ENCODE measurements at places on chromosomes 3 and 15.
A peak's percentile ranks its signal among the peaks of the same experiment; 100 is the strongest.

DNA sequence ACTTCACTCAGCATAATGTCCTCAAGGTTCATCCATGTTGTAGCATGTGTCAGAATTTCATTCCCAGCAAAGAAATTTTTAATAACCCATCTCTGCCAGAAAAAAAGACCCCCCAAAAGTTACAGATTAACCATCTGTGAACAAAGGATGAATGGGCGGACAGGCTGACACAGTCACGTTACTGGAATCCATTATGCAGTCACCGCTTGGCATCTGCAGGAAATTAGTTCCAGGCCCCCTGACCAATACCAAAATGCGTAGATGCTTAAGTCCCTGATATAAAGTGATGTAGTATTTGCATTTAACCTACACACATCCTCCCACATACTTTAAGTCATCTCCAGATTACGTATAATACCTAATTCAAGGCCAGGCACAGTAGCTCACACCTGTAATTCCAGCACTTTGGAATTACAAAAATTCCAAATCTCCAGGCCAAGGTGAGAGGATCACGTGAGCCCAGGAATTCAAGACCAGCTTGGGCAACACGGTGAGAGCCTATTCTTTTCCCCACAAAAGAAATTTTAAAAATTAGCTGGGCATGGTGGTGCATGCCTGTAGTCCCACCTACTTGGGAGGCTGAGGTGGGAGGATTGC lies 1.5 kb upstream of the SLC12A8 start:
- no peak for DNase-seq

DNA sequence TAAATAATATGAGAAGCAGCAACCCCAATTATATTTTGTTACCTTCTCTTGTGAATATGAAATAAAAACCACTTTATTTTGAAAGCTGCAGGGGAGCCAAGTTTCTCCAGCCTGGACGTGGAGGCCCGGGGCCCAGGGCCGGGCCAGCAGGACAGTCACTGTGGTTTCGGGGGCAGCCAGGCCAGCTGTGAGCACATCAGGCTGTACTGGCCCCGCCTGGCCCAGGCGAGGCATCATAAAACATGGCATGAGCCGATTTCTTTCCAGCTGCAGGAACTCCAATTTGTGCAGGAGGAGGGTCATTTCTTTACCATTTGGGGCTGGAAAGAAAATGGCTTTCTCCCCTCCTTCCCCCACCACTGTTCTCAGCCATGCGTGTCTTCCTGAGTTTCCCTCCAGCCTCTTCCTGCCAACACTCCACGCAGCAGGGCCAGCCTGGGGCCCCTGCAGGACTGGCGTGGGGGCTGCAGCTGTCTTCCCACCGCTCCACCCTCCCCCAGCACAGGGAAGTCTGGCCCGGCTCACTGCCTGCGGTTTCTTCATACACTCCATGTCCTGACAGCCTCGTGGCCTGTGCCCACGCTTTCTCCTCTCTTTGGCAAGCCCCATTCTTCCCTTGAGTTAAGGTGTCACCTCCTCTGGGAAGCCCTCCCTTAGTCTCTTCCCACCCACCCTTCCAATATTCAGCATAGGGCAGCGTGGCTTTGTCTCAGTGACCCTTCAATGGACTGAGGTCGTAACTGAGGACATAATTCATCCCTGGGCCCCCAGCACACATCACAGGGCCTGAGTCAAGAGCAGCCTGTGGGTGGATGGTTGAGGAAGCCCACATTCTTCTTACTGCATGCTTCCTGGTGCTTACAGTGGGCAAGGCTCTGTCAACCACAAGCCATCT lies 135.8 kb downstream of the CHSY1 start:
- peak; percentile 89 for DNase-seq

- DNase-seq: peak; percentile 81
Observed at GRCh38 chr3:128480278-128480677, 12.7 kb downstream of the GATA2 start.

GRCh38 chr3:72862314-72863090 lies 14.3 kb upstream of the SHQ1 start:
- DNase-seq: no peak

GRCh38 chr3:99747915-99748314 lies 69.7 kb upstream of the CMSS1 start:
- DNase-seq: peak; percentile 34

GRCh38 chr3:16183601-16184270 lies 9.3 kb downstream of the GALNT15 start:
- no peak for DNase-seq

GRCh38 chr3:82055792-82056191 lies 294.3 kb upstream of the GBE1 start:
- DNase-seq: no peak

- DNase-seq: no peak
Observed at GRCh38 chr3:181764544-181764943, 52.8 kb downstream of the SOX2 start.

GRCh38 chr3:4270720-4271119 lies 32.4 kb upstream of the SETMAR start:
- DNase-seq: no peak

- DNase-seq: no peak
Observed at GRCh38 chr15:96473556-96473955, 143.1 kb downstream of the NR2F2 start.

GRCh38 chr3:15585111-15585845 lies 16.1 kb downstream of the HACL1 start:
- no peak for DNase-seq

- DNase-seq: peak; percentile 87
Observed at GRCh38 chr3:125647318-125648014, 52.2 kb upstream of the OSBPL11 start.

DNA sequence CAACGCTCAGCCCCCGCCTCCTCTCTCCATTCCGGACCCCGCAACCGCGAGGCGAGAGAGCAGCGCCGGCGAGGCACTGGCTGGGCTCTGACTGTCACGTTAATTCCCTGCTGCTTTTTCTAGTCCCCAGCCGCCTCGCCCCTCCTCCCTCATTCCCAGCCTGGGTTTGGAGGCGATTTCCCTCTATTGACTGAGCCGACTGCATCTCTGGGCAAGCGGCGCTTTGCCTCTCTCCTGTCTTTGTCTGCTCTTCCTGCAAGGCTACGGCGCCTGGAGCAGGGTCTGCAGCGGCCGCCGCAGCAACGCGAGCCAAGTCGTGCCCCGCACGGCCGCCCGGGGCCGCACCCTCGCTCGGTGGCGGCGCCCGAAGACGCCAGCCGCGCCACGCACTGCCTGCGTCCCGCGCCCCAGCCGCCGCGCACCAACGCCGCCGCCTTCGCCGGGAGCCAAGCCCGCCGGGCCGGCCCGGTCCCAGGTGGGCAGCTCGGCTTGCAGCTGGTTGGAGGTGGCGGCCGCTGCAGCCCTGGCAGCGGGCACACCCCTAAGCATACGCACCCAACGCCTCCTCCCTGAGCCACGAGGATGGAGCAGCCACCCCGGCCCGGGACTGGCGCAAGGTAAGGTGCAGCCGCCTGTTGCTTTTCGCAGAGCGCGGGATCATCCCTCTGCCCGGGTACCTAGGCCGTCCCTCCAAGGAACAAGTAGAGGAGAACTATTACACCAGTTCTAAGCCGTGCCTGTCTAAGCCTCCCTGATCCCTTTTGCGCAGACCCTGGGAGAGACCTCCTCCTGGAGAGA lies at the start of gene LRRC3B:
TSS of gene LRRC3B (plus strand) at position 152 of the 798 bp plus-strand sequence. CDS start 86,901 bp downstream, outside the sequence.
- DNase-seq: peak; percentile 75

DNA sequence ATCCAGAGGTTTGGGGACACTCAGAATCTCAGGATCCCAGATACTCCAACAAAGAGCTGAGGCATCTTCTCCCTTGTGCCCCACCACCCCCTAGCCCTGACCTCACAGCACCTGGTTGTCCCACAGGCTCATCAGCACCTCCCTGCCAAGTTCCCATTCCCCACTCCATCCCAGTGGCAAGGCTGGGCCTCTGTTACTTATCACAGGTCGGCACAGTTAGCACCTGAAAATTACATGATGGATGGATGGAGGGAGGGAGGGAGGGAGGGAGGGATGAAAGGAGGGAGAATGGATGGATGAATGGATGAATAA lies 12.8 kb downstream of the MYL3 start:
- peak; percentile 28 for DNase-seq

DNA sequence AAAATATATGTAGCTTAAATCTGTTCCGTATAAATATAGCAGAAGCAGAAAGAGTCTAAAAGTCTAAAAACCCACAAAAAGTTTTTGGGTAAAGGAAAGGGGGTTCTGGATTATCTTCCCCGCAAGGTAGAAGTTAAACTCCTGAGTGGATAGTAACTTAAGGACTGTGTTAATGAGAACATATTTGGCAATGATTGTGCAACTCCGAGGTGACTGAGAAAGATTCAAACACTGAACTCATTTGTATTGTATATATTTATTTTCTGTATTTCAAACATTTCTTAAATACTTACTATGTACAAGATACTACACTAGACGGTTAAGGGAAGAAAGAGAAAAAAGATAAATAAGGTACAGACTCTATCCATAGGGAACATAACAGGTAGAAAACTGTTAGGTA lies 72.7 kb upstream of the PPIB start:
- DNase-seq: no peak

DNA sequence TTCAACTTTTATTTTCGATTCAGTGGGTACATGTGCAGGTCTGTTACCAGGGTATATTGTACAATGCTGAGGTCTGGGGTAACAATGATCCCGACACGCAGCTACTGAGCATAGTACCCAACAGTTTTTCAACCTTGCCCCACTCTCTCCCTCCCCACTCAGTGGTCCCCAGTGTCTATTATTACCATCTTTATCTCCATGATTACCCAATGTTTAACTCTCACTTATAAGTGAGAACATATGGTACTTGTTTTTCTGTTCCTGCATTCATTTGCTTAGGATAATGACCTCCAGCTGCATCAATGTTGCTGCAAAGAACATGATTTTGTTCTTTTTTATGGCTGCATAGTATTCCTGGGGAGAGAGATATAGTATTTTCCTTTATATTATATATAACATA lies 75.7 kb upstream of the EPHB3 start:
- DNase-seq: no peak

GRCh38 chr3:172328282-172328681 lies 120.0 kb downstream of the GHSR start:
- no peak for DNase-seq

GRCh38 chr3:151362751-151363174 lies 21.8 kb downstream of the P2RY12 start:
- no peak for DNase-seq

GRCh38 chr15:67119238-67119846 lies 53.9 kb downstream of the SMAD3 start:
- no peak for DNase-seq

DNA sequence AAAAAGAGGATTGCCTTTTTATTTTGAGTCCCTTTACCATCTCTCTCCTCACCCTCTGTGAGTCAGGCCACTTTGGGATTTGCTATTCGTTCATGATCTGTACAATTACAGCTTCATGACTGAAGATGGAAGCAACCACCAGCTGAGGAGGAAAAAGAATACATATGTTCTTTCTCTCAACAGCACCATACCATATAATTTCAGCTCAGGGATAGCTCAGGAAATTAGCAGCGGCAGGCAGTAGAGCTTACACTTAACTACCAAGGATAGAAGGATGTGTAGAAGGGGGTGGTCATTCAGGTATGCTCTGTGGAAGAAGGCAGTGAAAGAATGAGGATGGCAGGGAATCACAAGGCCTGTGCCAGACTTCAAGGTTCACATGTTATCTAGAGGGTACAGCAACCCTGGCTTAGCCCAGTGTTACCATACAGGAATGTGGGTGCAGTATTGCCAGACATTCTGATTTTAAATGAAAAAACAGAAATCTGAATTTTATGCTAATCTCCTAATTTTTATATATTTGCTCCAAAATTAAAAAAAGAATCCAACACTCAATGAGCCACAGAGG lies 17.9 kb downstream of the PLS1 start:
- no peak for DNase-seq

DNA sequence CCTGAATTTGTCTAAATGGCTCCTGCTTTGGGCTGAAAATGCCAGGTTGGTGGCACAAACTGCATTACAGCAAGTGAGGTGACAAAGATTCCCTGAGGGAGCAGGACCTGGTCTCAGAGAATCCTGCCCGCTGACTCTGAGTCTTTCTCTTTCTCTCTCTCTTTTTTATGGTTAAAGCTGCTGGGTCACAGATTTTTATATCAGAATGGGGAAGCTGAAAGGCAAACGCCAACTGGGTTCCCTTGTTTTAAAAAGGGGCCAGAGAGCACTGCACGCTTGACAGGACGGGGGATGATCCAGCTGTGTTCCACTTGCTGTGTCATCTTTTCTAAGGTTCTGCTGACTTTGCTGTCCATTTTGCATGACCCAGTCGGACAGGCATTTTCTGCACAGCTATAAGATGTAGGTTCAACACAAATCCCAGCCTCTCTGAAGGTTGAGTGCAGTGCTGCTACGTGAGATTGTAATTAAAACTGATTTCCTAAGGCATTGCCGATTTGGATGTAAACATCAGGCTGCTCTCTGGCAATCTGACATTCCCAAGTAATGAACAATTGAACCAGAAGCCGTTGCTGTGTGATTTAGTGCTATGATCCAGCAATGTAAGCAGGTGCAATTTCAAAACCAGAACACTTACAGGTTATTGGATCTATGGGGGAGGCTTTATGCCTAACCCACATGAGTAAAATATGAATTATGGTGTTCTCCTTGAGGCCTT lies 25.8 kb downstream of the ARHGEF3 start:
- no peak for DNase-seq

- peak; percentile 43 for DNase-seq
Observed at GRCh38 chr3:178393824-178394223, 142.4 kb upstream of the KCNMB2 start.

- DNase-seq: peak; percentile 4
Observed at GRCh38 chr3:100634493-100635272, 25.3 kb downstream of the ADGRG7 start.

DNA sequence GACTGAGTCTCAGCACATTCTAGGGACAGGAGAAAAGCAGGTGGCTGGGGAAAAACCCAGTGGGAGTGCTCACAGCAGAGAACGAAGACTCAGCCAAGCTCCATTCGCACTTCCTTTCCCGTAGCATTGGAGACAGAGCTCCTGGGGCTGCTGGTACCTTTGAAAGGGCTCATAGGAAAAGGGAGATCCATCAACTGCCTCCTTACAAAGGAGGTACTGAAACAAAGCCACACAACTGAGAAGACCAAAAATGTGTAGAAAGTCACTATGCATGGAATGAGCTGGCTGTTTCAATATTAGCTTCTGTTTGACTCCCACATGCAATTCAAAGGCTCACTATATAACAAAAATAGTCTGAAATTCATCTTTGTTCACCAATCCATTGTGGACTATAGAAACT lies 16.9 kb downstream of the STIMATE start:
- DNase-seq: no peak

DNA sequence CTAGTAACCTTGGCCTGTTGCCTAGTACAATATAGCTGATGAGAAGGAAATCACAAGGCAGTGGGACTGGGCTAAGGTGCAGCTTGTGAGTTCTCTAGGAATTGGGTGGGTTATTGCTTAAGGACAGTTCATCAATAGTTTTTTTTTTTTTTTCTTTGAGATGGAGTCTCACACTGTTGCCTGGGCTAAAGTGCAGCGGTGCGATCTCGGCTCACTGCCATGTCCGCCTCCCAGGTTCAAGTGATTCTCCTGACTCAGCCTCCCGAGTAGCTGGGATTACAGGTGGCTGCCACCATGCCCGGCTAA lies 11.5 kb downstream of the ACKR2 start:
- no peak for DNase-seq

Measured in kidney (tissue), 22 donors.